NCI-H748 treated with DMSO at 0.1 percent for 48 hours (cell line): ENCODE measurements at places on chromosomes 12 and 14.
A peak's percentile ranks its signal among the peaks of the same experiment; 100 is the strongest.

- no peak for DNase-seq
These were observed 139.5 kb downstream of the CHST11 start for GRCh38 chr12:104596134-104596799.

GRCh38 chr12:115770643-115771042 is 506.9 kb downstream of the MED13L start:
- no peak for DNase-seq

DNA sequence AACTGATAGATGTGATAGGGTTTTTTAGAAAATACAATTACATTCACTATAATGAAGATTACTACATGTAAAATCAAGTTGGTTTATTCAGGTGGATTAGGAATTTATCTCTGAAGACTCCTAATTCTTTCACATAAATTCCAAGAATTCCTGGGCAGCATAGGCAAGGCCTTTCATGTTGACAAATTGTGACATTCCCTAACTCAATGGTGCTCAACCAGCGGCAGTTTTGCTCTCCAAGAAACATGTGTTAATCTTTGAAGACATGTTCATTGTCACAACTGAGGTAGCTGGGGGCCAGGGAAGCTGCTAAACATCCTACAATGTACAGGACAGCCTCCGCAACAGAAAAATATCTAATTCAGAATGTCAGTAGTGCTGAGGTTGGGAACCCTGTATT is 46.3 kb downstream of the PTPRQ start:
- DNase-seq, result no peak

- DNase-seq, result peak; percentile 25
These were observed 616.3 kb downstream of the LRFN5 start for GRCh38 chr14:42222924-42223471.

- no peak for DNase-seq
These were observed 1351.2 kb downstream of the FSCB start for GRCh38 chr14:43155924-43156323.

GRCh38 chr14:61929651-61930050 is 167.4 kb downstream of the SNAPC1 start:
- DNase-seq, result no peak
